ENCODE measurements at places on chromosomes 6 and 20.

DNA sequence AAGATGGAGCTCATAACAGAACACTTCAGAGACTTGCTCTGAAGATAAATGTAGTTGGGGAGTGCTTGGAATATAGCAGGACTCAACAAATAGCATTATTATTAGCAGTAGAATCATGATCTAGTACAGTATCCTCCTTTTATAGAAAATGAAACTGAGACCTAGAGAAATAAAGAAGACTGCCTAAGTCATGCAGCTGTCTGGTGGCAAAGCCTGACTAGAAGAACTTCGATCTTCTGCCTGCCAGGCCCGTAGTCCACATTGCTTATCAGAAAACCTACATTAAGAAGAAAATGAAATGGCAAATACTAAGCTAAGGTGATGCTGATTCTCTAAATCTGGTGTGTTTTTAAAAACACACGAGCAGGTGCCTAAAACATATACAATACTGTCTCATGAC is 46.4 kb upstream of the DST start:
- no peak for DNase-seq

DNA sequence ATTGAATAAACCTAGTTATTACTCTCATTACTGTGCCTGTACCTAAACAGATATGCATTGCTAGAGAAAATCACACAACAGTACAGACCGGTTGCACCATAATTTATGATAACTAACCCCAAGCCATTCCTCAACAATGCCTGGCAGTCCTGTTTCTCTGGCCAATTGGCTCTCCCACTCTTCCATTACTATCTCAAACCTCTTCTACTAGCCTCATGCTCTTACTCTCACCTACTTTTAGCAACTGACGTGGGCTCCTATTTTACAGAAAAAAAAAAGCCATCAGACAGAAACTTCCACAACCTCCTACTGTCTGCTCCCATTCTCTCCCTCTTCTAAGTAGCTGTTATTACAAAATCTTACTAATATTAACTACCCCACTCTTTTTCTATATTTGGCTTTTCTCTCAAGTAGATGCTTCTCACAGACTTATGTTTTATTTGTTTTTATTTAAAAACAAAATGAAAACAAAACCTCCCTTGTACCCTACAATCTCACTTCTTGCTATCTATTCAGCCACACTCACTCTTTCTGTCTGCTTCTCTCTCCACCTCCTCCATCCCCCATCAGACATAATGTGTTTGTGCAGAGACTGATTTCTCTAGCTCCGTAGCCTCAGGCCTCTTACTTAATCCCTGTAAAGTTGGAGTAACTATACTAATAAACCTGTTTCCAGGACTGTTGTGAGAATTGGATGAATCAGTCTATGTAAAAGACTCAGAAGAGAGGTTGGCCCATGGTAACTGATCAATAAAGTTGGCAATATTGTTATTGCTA is 9.1 kb downstream of the GOPC start:
- no peak for DNase-seq

GRCh38 chr20:17635332-17636244 is 46.5 kb downstream of the RRBP1 start:
- no peak for DNase-seq

GRCh38 chr6:98532004-98532403 is 302.4 kb upstream of the POU3F2 start:
- DNase-seq = no peak

- no peak for DNase-seq
Observed at GRCh38 chr6:42013134-42013516, 37.2 kb upstream of the TAF8 start.

DNA sequence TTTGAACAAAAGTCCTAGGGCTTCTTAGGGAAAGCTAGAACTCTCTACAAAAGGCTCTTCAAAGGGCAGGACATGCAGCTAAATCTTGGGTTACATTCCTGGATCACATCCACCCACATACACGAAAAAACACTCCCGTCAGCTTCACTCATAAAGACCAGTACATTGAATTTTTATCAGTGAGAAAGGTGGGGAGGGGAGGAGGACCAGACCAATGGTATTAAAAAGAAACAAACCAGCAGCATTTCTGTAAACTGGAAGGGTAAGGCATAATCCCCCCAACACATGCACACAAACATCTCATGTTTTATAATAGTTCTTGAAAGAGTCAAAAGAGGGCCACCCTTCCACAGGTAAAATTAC is 31.6 kb downstream of the MYLK4 start:
- DNase-seq = no peak

- peak; percentile 18 for DNase-seq
Observed at GRCh38 chr20:57612436-57612835, 7.8 kb downstream of the ZBP1 start.

- peak; percentile 39 for DNase-seq
Observed at GRCh38 chr6:134317471-134318131, at the start of gene SGK1. Gene SGK1 (minus strand): TSS chr6:134318112. CDS start chr6:134317460, 652 bp downstream.

GRCh38 chr6:90947184-90948064 is 360.6 kb upstream of the MAP3K7 start:
- DNase-seq = no peak

GRCh38 chr6:46676604-46677313 is 10.9 kb upstream of the TDRD6 start:
- no peak for DNase-seq

DNA sequence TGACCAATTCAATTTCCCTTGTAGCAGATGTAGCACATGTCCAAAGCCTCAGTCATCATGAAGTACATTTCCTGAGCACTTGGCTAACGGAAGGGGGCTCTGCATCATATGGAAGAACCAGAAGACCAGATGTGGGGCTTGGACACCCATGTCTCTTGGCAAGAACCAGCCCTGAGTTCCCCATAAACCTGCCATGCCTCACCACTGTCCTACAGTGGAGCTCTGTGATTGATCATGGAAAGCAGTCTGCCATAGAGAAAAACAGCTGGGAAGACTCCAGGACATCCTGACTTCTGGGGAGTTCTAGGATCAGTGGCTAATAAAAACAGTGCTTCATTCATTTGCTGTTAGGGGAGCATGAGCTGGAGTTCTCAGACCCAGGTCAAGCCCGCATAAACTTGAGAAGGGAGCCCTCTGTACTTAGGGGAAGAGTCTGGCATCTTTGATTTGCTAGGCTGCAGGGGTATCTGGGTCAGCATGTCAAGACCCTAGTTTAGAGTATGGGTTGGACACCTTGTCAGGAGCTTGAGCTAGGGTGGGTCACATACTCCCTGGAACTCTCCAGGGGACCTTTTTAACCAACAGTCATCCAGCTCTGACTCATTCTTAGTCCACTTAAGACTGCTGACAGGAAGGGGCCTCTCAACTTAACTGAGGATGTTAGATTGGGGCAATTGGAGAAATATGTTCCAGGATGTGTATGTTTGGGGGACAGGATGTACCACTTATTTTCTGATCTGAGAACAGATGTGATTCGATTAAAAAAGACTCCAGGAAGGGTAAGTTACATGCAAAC is 26.3 kb upstream of the TRAM2 start:
- no peak for DNase-seq

DNA sequence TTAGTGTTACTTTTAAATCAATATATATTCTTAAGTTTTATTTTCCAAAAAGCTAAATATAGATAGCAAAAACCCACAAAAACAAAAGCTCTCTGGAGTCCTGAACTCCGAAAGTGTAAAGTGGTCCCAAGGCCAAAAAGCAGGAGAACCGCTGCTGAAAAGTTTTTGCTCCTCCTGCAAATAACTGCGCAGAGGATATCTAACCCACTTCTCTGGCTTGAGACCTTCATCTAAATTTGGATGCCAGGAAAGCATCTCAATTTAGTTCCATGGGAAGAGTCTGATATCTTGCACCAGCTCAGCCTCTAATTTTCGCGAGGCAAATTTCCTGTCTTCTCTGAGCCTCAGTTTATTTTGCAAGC is 523 bp downstream of the MRPS10 start:
- DNase-seq = no peak

GRCh38 chr6:12221856-12222255 is 68.3 kb upstream of the EDN1 start:
- DNase-seq = no peak
